ENCODE measurements at places on chromosomes 16 and 17.

GRCh38 chr17:1776328-1776727 is 14.5 kb downstream of the SERPINF1 start:
- DNase-seq: no peak

DNA sequence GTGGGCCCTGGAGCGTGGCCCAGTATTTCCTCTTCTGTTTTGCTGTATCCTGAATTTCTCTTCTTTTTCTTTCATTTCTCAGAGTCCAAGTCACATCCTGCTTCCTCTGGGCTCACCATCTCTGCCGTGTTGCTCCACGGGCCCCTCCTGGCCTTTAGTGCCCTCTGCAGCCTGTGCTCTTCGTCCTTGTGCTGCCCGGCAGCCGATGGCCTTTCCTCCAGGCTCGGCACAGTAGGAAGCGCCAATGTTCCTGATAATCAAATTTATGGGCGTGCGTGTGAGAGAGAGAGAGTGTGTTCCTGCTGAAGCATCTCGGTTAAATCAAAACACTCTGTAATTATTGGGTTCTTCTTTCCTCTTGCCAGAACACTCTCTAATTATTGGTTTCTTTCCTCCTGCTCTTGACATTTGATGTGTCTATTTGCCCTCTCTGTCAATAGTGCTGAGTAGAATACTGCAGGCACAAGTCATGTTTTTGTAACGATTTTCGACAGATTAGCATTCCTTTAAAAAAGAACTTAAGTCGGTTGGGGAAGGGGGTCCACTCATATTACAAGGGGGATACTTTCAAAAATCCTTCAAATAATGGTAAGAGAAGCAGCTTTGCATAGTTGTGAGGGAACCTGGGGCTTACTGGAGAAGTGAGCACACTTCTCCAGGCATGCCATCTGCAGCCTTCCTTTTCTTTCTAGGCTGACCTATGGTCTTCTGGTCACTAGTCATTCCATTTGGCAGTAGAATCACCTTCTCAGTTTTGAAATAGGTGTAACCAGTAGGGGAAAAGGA is 126.6 kb downstream of the RPTOR start:
- DNase-seq: no peak

DNA sequence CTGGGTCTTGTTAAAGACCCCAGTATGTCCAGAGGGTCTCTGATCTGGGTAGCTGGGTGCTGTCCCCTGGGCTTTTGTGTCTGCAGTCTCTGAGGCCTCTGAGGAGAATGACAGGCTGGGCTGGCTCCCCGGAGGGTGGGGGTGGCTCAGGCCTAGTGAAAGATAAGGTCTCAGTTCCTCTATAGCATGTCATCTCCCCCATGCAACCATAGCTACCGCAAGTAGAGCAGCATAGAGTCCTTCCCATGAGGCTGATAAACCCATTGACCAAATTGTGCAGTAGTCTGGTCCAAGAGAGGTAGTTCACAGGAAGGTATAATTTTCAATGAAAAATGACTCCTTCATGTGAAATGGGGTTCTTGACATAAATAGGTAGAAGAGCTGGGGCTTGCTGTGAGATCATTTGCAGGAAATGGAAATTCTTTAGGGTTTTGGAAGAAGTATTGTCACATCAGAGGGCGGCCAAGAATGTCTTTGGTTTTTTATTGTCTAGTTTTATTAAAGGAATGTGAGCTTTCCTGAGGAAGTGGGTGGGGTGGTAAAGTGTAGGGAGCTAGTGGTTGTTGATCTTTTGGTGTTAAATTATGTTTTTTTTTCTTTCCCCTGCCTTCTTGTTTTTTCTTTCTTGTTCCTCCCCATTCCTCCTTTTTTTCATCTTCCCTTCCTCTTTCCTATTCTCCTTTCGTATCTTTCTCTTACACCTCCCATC is 21.0 kb downstream of the SLC7A6OS start:
- DNase-seq: no peak

DNA sequence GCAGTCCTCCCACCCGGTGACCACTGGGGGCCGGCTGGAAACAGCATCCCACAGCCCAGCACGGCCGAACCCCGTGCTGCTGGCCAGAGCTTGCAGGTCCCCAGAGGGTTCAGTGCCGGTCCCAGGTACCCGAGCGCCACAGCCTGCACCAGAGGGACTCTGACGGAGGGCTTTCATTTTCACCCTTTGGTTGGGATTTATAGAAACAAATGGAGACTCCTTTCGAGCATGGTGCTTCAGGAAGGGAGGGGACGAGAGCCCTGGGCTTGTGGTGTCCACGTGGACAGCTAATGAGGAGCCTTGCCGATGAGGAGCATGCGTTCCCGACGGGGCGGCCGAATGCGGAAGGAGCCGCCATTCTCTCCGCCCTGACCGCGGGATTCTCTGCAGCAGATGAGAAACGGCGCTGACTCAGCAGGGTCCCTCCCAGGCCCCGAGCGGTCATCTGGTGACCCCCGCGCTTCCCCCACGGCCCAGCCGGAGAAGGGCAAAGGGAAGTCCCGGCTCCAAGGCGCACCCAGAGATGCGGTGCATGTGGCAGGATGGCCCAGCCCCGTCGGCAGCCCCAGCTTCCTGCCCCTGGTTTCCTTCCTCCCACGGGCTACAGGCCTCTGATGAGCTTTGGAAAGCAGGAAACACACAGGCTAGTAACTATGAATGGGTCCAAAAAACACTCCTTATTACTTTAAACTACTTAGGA is 9.8 kb downstream of the SLC38A10 start:
- DNase-seq: no peak

DNA sequence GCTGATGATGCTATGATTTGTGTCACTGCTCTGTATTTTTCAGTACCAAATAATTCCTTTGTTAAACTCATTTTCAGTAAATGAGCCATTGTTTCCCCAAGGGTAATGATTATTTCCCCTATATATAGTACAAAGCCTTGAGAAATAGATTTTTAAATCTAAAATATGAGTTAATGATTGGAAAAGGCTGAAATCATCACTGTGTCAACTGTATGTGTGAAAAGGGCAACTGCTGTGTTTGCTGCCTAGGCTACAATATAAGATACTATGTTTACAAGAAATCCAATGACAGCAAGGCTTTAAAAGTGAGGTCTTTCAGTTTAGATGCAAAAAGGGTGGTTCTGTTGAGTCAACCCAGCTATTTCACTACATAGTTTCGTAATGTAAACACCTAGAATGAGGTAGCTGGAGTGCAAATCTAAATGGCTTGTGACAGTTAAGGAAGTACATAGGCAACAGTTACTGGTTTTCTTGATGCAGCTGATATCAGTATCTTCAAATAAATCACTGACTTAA is 15.3 kb downstream of the NLK start:
- DNase-seq: no peak

Measured in hematopoietic multipotent progenitor cell treated with erythropoietin and hydrocortisone succinate and interleukin-3 and kit ligand, for 15 days (in vitro differentiated cells).